ENCODE measurements at places on chromosomes 2 and 18.

DNA sequence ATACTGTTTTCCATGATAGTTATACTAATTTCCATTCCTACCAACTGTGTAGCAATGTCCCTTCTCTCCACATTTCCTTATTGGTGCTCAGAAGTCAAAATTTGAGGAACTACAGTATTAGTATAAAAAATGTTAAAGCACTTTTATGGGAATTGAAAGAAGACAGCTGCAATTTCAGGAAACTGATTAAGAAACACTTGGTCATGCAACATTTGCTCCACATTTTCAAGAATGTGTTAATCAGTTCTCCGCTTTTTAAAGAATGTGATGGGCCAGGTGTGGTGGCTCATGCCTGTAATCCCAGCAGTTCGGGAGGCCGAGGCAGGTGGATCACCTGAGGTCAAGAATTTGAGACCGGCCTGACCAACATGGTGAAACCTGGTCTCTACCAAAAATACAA, 33.6 kb upstream of the MGAT4A start:
- no peak for DNase-seq

DNA sequence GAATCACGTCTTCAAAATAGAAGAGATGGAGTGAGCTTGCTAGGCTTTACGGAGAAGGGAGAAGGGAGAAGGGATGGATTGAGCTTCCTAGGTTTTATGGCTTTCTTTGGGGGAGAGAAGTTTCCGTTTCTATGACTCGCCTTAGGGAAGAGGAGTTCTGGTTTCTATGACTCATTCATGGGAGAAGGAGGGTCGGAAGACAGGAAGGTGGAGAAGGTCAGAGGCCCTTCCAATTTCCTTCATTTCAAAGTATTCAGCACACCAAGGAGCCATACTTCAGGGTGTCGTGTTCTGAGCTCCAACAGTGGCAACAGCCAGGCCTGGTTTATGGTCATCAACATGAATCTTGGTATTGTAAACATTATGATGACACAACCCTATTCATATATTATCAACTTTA, 284.7 kb upstream of the VWC2L start:
- no peak for DNase-seq

- DNase-seq = no peak
Measured at GRCh38 chr2:167986223-167986622, 261.2 kb downstream of the STK39 start.

DNA sequence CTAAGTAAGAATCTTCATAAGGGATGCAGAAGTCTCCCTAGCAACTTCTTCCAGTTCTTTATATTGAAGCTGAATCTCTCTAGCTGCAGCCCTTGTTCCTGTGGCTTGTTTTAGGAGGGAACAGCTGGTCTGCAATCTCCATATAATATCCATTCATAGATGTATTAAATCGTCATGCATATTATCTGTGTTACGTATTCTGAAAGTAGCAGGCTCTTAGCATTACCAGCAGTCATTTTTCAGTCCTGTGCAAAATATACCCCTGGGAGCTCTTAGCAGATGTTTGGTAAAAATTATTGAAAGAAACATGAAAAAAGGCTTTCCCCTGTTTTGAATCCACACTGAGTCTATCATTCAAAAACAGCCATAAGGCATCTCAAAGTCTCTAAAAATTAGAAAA, 385.3 kb downstream of the IRS1 start:
- no peak for DNase-seq

DNA sequence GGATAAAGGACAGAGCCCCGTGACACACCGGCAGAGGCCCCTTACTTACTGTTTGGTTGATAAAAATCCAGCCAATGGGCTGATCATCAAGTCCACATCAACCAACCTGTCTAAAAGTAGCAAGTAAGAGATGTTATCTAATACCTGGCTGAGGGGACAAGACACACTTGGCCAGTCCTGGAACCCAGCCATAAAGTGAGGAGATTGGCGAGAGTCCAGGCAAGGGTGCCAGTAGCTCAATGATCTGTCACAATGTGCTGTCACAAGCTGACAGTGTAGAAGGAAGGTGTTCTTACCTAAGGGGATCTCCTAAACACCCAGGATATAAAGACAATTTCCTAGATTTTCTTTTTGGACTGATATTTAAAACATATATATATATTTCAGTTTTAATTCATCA, 61.7 kb upstream of the IL1R2 start:
- DNase-seq = no peak

All from activated CD4-positive, alpha-beta memory T cell treated with anti-CD3 and anti-CD28 coated beads, Interleukin-2, amount 10 ng/mL, durations not matched to agents 7 days and 5 days (primary cell).